ENCODE measurements at places on chromosomes 12 and 14.

GRCh38 chr14:61111209-61111665 is 130.2 kb downstream of the SLC38A6 start:
- no peak for DNase-seq

DNA sequence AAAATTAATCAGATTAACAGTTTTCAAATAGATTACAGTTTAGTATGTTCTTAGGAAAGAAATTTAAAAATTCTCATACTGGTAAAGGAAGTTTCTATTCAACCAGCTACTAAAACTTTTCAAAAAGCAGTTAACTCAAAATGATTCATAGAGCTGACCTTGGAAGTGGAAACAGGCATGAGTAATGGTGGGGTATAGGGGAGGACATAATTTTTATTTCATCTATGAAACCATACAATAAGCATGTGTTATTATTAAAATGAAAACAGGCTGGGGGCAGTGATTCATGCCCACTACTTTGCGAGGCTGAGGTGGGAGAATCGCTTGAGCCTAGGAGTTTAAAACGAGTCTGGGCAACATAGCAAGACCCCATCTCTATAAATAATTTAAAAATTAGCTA is 73.0 kb downstream of the DNAI7 start:
- no peak for DNase-seq

- no peak for DNase-seq
These were observed 44.2 kb downstream of the CCDC91 start for GRCh38 chr12:28234444-28234843.

DNA sequence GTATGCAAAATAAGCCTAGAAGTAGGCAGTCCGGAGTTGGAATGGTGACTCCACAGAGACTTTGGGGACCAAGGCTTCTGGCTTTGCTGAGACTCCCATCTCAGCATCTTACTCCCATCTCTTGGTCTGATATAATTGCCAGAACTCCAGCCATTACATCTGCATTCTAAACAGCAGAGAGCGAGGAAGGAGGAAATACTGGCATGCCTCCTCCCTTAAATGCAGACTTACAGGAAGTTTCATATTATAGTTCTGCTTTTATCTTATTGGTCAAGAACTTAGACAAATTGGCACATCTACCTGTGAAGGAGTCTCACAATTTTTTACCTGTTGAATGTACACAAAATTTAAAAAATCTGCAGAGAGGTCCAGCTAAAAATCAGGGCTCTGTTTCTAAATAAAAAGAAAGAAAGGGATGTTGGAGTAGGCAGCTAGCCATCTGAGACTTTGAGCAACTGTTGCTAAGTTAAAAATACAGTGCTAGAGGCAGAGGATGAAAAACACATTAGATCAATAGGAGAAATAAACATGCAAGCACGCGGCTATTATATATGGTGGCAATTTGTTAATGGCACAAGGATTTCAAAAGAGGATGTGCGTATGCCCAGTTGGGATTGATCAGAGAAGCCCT is 209.9 kb upstream of the HMGA2 start:
- DNase-seq = no peak

DNA sequence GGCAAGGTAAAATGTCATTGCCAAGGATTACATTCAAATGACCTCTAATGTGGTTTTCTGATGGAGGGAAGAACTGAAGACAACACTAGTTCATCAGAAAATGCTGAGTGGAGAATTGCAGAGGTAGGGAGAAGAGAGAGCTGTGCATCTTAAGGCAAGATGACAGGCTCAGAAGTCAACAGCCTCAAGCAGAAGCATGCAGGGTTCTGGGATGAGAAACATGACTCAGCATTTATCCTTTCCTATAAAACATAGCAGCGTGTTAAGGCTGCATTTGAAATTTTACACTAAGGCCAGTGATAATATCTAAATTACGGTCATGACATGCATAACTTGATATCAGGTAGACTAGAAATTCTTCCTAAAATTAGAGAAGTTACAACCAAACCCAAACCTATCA is 53.7 kb upstream of the DYRK2 start:
- DNase-seq = no peak

GRCh38 chr12:54700301-54700700 is 52.1 kb upstream of the DCD start:
- DNase-seq = no peak

GRCh38 chr12:113862590-113863454 is 103.3 kb downstream of the RBM19 start:
- no peak for DNase-seq

DNA sequence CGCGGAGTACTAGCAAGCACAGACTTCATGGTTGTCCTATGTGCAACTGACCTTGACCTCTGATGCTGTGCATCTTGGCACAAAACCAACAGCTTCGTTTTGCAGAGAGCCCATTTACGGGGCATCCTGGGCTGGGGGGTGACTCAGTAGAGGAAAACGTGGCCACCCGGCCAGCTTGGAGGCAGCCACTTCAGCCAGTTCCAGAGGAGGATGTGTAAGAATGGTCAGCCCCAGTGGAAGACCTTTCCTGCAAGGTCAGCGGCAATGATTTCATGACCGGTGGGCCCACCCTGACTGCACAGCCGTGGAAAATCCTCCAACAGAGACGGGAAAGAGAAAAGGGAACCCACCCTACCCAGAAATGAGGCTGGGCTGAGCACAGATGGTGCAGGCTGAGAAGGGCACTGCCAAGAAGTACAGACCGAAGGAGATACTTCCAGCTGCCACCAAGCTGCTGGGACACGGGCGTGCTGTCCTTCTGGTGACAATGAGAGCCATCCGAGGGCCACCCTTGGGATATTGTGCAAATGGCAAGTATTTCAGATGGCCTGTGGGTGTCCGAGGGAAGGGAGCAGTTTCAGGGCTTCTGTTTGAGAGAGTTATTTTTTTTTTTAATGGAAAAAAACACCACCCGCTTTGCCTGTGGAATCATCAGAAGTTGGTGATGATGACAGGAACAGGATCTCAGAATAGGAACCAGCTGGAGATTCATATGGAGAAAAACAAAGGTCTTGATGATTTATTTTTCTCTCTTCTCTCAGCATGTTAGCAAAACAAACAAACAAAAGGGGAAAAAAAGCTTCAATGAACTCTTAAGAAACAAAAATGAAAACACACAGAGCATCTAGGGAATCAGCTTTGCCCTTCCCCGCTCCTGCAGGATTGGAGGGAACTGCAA is 120.2 kb upstream of the RFLNA start:
- DNase-seq = no peak

GRCh38 chr14:46887144-46887543 is 235.6 kb upstream of the RPL10L start:
- no peak for DNase-seq

DNA sequence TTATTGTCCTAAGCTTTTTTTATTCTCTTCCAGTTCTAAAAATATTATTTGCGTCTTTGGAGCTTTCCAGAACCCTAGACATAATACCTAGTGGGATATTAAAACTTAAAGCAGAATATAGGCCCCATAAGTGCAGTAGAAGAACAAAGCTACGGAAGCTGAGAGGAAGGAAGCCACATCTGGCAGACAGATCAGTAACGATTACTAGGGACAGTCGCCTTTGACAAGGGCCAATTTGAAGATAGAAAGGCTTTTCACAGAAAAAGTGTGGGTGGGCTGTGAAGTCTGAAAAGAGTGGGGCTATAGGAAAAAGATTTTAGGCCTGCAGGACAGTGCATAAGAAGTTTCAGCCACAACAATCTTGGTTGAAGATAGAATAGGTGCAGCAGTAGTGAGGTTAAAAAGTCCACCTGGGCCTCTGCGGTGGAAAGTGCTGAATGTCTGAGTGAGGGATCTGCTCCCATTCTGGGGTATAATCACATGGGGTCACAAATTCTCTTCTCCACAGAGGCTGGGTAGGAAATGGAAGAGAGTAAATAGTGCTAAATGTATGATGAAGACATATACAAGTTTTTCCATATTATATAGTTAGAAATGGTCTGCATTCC is 114.5 kb downstream of the CMAS start:
- no peak for DNase-seq

DNA sequence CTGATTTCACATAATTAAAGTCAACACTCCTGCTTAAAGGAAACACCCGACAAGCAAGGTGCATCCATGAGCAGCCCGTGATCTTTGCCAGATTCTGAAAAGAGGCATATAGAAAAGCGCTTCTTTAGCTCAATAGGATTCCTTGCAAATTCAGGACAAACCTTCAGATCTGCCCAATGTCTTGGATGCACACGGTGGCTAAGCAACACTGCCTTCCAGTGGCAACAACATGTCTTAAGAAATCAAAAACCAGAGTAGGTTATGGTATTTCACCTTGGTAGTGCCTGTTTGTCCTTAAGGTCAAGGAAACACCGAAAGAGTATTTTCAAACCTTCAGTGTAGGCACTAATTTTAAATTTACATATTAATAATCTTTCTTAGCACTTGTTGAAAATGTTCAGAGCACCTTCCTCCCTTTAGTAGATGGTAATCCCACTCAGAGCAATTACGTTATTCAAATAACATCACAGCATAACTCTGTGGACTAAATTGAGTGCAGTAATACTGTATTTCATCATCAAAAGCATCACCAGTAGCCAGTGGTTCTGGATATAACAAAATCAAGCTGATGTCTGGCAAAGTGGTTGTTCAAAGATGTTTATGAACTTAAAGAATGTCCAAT is 58.0 kb upstream of the CDKN3 start:
- DNase-seq = no peak

DNA sequence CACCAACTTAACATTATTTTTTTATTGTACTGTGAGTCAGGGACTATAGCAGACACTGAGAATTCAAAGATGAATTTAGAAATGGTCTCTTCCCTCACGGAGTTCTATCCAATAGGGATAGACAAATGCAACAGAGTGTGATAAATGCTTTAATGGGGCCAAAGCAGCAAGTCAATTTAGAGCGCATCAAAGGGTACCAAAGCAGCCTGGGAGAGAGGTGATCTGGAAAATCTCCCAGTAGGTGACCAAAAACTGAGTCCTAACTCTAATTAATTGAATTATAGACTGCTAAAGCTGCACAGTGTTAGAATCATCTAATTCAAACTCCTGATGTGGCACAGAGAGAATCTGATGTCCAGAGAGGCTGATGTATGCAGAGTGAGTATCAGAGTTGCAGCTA is 2.6 kb downstream of the LIN7A start:
- no peak for DNase-seq

- DNase-seq = no peak
These were observed 52.4 kb downstream of the BRMS1L start for GRCh38 chr14:35878272-35879150.

DNA sequence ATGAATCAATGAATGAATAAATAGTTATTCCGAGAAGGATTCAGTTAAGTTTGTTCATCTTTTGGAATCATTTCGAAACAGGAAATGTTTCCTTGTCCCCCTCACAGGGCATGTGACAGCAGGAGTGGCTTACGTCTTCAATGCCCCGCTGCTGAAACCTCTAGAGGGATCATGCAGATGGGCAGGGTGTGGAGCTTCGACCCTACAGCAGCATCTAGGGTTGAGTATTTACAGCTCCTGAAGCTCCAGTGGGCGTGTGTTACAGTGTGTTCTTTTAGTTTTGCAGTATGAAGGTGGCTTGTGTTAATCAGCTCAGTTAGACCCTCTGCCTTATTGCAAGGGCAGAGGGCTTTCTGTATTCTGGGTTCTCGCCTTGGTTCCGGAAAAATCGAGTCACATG is 2.6 kb downstream of the NAV3 start:
- no peak for DNase-seq

- no peak for DNase-seq
These were observed 18.4 kb downstream of the BRMS1L start for GRCh38 chr14:35844494-35844893.

GRCh38 chr12:29043069-29043468 is 106.0 kb upstream of the FAR2 start:
- DNase-seq = no peak

DNA sequence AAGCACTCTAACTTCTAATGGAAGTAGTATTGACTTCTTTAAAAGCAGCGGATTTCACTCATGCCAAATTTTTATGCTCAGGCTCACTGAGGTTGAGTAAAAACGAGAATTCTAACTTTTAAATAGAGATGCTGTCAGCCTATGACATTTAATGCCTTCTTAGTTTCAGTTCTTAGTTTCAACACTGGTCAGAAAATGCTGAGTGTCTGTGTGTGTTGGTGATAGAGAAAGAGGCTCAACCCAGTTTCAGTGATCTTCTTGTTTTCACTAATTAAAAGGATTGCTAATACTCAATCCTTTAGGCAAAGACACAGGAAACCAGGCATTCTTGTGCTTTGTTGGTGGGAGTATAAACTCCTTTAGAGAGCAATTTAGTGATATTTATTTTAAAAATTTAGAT is 31.0 kb downstream of the PEBP1 start:
- DNase-seq = no peak

DNA sequence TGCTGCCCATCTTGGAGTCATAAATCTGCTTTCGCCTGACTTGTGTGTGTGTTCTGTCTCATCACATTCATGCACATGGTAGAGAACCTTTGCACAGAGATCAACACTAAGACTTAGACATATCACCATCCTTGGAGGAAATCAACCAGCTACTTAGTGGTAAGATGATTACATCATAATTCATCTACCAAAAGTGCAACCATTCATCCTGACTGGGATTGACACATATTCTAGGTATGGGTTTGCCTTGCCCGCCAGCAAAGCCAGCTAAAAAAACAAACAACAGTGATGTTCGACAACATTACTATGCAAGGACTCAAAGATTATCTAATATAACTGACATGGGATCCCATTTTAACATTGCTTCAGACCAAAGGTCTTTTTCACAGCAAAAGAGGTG is 228.7 kb downstream of the NUAK1 start:
- DNase-seq = no peak

- no peak for DNase-seq
These were observed 536 bp downstream of the TM7SF3 start for GRCh38 chr12:27013611-27014084.

- DNase-seq = no peak
These were observed 253.0 kb downstream of the SNAPC1 start for GRCh38 chr14:62015243-62015642.

- DNase-seq = no peak
These were observed 13.7 kb upstream of the KRT5 start for GRCh38 chr12:52533686-52534470.

DNA sequence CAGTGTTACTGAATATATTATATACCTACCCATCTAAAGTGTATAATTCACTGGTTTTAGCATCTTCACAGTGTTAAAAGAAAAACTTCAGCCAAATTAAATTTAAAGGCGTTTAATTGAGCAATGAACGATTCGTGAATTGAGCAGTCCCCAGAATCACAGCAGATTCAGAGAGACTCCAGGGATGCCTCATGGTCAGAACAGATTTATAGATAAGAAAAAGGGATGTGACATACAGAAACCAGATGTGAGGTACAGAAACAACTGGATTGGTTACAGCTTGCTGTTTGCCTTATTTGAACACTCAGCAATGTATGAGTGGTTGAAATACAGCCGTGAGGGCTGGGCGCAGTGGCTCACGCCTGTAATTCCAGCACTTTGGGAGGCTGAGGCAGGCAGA is 84.6 kb downstream of the WNK1 start:
- no peak for DNase-seq
